ENCODE measurements at places on chromosomes 2 and 18. TPM values are rescaled to one million over a fixed set of nuclear protein-coding genes. Genes with fewer than 3 reads are reported as not detected.

DNA sequence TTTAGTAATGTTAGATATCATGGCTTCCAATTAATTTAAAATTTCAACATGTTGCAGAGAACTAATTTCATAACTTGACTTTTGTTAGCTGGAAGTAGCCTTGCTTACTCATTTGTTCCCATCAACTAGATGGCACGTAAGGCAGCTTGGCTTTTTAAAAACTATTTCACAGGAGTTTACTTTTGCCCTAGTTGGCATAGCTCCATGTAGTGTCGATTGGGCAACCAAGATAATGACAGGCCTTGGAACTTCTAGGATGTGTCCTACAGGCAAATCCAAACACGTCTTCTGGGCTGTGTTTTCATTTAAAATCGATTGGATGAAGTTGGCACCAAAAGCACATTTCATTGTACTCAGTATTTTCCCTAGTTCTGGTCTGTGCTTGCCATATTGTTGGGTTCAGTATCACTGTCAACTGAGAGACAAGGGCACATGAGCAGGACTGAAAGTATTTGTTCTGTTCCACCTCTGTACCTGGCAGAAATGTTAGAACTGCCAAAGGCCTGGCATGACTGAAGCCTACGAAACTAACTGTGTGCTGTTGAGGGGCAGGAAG lies 29.4 kb downstream of the HADHB start:
- peak; percentile 64 for DNase-seq

- peak; percentile 72 for DNase-seq
These were observed 37.4 kb downstream of the EPAS1 start for GRCh38 chr2:46334389-46335271.

The SLC30A3 gene
- total RNA-seq = 0.11 TPM

The RUFY4 gene
- not detected for total RNA-seq

GRCh38 chr2:9774266-9774665 lies 69.0 kb upstream of the TAF1B start:
- DNase-seq = no peak

GRCh38 chr18:52409727-52410126 lies 69.7 kb downstream of the DCC start:
- DNase-seq = no peak

The KCNG2 gene
- total RNA-seq = not detected

- peak; percentile 46 for DNase-seq
These were observed 150.6 kb downstream of the RIF1 start for GRCh38 chr2:151560289-151560688.

The NT5DC4 gene
- not detected for total RNA-seq

GRCh38 chr2:104043864-104044263 lies 810.1 kb upstream of the POU3F3 start:
- DNase-seq = peak; percentile 39

GRCh38 chr2:133377599-133377998 lies 190.7 kb downstream of the NCKAP5 start:
- peak; percentile 7 for DNase-seq

- DNase-seq = peak; percentile 38
These were observed 14.5 kb downstream of the SLC19A3 start for GRCh38 chr2:227703280-227703732.

DNA sequence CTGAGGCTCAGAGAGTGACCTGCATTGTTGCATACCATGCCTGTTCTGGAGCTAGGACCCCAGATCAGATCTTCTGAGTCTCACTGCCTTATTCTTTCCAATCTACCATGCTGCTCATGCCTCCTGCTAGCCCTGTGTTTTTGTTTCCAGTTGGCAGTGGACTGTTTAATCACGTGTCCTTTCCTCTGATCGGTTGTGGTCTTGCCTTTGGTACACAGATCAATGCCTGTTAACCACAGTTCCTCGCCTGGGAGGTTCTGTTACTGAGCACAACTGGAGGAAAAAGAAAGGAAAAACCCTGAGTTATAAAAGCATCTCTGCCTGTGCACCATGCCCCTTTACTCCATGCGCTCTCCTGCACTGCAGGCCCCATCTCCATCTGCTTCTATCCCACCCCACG lies 329.1 kb downstream of the SETBP1 start:
- DNase-seq = no peak

The MALT1 gene
- total RNA-seq = 27.9 TPM

DNA sequence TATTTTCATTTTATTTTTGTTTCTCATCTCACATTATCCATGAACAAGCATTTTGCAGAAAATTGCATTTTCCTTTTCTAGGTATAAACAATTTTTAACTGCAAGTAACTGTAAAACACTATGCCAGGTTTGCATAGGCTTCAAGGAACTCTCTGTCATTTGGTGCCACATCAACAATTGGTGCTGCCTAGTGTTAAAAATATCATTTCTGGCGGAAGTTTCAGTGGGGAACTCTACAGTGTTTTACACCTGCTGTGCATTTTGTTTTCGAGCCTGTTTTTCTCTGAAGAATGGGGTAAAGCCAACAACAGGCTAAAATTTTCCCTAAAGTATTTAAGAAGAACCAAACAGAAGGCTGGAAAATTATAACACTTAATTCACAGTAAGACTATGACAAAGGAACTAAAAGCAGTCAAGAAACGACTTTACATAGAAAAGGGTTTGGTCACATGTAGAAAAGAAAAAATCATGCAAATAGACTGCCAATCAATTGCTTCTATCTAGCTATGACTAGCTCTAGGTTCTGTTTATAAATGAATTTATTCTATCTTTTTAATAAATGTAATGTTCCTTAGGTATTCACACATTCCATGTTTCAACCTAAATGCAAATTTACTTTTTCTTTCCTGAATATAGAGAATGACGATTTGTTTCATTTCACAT lies 21.4 kb upstream of the FRZB start:
- DNase-seq = no peak

DNA sequence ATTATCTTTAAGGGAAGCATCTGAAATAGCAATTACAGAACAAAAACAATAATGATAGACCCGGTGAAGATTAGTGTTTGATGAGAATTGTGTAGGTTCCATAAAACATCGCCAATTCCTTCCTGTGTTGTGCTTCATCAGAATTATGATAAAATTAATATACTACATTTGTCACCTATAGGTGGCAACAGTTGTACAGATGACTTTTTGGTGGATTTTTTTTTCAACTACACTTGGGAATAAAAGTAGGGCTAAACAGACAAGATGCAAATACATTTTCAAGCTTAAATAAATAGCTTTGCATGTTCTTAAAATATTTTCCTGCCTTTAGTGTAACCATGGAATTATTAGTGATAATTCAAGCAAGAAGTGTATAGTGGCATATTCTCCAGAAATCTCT lies 7.0 kb upstream of the LYPD1 start:
- no peak for DNase-seq

GRCh38 chr2:206863196-206863595 lies 76.1 kb upstream of the CPO start:
- no peak for DNase-seq

All from Daoy (cell line).